ENCODE measurements at places on chromosomes 4 and X.

DNA sequence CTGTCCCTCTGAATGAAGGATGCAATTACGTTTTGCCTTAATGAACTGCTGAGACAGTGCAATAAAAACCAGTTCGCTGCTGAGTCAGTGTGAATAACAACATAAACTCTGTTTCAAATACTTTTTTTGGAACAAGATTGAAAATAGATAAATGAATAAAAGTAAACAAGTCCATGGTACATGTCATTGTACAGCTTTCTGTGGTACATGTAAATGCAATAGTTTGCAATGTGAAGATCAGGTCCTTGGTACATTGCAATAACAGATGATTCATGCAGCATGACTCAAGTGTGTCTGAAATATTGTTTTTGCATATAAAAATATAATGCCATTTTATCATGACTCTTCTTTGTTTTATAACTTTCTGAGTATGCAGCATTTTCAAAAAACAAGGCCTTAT is 193.4 kb upstream of the PACRGL start:
- no peak for DNase-seq

GRCh38 chr4:86935853-86936733 is 1.3 kb downstream of the AFF1 start:
- DNase-seq: peak; percentile 91

DNA sequence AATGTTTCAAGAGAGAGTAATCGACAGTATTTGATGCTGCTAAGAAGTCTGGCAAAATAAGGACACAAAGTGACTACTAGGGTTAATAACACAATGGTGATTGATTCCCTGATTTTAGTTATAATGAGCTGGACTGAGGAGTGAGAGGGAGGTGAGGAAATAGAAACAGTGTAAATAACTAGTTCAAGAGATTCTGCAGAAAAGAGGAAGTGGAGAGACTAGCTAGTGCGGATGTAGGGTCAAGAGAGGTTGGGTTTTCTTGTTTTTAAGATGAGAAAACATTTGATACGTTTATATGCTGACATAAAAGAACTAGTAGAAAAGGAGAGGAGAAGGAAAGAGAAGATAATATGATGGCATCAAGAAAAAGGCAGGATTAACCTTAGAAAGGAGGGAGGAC is 12.2 kb upstream of the TRPC5 start:
- no peak for DNase-seq

GRCh38 chrX:123487236-123487635 is 245.6 kb downstream of the THOC2 start:
- DNase-seq: no peak

- DNase-seq: peak; percentile 26
Measured at GRCh38 chrX:128975745-128976144, 547.5 kb downstream of the SMARCA1 start.

DNA sequence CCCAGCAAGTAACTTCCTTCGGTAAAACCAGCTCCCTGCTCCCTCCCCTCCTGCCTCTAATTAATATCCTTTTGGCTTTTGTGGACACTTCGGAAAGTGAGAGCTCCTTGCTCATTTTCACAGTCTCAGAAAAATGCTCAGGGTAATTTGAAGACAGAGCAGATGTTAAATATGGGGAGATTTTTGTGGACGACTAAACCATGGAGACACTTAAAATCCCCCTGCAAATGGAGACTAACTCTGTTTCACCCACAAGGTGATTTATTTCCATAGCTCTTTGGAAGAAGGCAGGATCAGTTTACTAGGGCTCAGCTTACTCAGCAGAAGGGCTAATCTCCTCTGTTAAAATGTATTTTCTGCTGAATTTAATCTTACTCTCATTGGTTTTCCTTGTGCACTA is 12.2 kb upstream of the AMOT start:
- no peak for DNase-seq

GRCh38 chrX:47628982-47629381 is 748 bp downstream of the CFP start:
- DNase-seq: peak; percentile 18

DNA sequence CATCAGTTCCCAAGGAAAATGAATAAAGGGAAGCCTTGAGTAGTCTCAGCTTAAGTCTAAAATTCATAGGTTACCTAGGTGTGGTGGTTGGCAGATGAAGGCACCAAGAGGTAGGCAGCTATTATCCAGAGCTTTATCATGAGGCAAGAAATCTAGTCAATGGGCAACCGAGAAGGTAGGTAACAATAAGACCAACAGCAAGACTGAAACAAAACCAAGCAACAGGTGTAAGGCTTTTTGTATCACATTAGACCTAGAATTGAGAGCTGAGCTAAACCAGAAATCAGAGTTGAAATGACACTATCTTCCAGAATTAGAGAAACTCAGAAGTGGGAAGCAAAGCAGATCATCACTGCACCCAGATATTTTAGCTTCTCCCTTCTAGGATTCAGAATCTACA is 117.1 kb downstream of the CAMK2D start:
- DNase-seq: no peak

- peak; percentile 88 for DNase-seq
Measured at GRCh38 chr4:112296949-112297880, at the start of gene ALPK1. Gene ALPK1 (plus strand): TSS chr4:112297369.

DNA sequence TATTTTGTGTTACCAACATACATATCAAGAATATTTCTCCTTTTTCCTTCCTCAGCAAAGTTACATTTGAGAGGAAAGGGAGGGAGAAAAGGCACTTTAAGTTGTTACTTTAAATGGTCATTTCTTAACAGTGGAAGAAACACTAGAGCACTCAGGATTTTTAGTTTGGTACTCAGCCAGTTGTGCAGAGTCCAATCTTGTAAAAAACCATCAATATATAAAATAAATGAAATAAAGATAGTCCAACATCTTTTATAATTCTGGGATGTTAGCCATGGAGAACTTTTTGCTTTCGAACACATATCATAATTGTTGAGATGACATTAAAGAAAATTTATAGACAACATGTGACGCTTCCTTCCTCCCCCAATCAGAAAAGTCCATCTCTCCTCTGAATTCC is 253.8 kb downstream of the QDPR start:
- no peak for DNase-seq

DNA sequence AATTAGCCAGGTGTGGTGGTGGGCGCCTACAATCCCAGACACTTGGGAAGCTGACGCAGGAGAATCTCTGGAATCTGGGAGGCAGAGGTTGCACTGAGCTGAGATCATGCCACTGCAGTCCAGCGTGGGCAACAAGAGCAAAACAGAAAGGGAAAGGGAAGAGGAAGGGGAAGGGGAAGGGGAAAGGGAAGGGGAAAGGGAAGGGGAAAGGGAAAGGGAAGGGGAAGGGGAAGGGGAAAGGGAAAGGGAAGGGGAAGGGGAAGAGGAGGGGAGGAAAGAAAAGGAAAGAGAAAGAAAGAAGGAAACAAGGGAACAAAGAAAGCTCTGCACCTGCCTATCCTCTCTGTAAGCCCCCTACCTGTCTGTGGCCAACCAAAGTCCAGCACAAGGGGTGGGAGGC is 35.2 kb downstream of the FAM53A start:
- no peak for DNase-seq

- DNase-seq: no peak
Measured at GRCh38 chr4:121534187-121534586, 153.4 kb upstream of the QRFPR start.

DNA sequence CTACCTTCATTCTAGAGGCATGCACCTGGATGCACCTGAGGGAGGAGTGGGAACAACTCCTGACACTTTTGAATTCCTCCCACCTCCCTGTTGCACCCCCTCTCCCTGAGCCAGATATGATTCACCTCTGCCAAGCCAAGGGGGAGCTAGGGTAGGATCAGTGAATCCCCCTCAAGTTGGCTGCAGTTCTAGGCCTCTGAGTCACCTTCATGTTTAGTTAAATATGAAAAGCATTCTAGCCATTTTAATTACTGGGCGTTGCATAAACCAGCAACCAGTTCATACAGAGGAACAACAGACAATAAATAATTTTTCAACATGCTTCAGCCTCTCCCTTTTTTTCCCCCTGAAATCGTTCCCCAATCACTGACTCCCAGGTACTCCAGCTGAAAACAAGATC is 1440.2 kb downstream of the ADGRL3 start:
- DNase-seq: no peak

DNA sequence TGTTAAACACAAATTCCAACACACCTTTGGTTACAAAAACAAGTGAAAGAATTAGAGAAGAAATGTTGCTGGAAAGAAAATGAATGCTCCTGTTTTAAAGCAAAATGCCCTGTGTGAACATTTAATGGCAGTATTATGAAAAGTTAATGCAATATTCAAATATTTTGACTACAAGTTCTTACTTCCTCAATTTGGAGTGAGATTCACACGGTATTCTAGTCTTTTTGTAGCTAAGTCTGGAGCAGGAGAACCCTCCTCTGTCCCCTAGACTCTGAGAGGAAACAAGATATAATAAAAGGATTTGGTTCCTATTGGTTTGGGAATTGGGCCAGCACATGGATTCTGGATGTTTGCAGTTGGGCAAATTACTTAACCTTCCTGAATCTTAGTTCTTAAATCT is 12.7 kb downstream of the MAD2L1 start:
- no peak for DNase-seq

GRCh38 chrX:18574591-18574990 is 97.3 kb downstream of the RS1 start:
- DNase-seq: no peak

- no peak for DNase-seq
Measured at GRCh38 chrX:123138473-123138872, 45.6 kb upstream of the GRIA3 start.

- DNase-seq: no peak
Measured at GRCh38 chr4:1021386-1022050, 10.1 kb downstream of the FGFRL1 start.

DNA sequence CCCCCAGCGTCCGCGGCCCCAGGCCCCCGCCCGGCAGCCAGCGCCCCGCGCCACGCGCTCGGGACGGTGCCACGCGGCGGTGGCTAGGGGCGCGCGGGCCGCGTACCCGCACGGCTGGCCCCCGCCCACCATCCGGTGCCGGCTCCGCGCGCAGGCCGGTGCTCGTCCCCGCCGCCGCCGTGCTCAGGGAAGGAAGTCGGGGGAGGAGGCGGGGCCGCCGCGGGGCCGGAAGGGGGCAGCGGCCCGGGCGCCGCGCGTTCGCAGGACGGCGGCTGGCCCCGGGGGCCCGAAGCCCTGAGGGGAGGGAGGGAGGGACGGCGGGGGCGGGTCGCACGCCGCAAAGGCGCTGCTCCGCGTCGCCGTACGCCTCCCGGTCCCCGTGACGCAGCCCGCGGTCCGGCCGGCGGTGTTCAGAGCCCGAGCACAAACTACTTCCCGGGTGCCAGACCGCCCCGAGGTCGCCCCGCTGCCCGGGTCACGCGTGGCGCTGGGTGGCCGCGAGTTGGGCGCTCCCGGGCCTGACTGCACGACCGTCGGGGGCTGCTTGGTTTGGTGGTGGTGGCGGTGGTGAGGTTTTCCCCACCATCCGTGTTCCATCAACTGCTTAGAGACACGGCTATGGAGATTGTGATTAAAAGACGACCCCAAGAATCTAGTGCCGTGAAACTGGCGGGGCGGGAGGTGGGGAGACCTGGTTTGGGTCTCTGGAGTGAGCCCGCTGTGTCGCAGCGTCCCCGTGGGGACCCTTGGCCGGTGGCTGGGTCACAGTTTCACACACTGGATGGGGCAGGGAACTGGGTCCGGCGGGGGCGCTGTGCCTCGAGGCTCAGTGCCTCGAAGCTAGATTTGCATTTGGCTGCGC is at the start of gene DCTD:
TSS of gene DCTD (minus strand) at position 205 of the 862 bp plus-strand sequence. CDS start 1,818 bp downstream, outside the sequence.
- peak; percentile 85 for DNase-seq

- no peak for DNase-seq
Measured at GRCh38 chrX:2799369-2799768, 29.4 kb upstream of the GYG2 start.

DNA sequence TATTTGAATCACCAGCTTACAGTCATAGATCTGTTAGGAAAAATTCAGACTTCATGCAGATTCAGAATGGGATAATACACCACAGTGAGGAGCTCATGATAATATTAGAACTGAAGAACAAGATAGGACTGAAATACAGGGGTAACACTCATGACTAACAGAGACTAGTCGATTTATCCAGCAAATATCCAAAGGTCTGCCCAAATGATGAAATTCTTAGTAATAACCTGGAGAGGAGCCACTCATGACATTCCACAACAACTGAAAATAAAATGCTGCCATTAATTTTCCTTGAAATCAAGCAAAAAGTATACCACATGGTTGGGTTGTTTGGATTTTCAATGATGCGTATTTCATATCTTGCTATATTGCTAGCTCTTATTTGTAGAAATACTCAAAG is 903.7 kb upstream of the ADGRL3 start:
- DNase-seq: no peak

- peak; percentile 58 for DNase-seq
Measured at GRCh38 chrX:80876877-80877276, 67.2 kb upstream of the BRWD3 start.

DNA sequence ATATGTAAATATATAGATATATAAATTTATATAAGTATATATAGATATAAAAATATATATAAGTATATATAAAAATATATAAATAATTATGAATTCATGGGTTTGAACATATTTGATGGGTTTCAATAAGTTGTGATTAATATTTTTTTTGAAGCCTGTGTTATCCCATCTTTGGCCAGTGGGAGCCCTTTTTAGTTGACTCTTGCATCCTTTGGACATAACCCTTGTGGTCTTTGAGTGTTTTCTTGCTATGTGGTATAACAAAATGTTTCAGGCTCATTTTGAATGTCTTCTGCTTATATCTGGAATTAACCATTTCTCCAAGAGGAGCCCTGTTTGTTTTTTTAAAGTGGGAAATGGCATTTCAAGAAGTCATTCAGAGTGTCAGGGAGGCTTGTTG is 15.2 kb downstream of the SNX25 start:
- no peak for DNase-seq

- DNase-seq: no peak
Measured at GRCh38 chrX:13716455-13716854, 18.0 kb downstream of the TRAPPC2 start.

GRCh38 chrX:68665502-68665901 is 18.0 kb downstream of the STARD8 start:
- DNase-seq: no peak

GRCh38 chr4:109708435-109708834 is 5.2 kb upstream of the CASP6 start:
- DNase-seq: no peak

GRCh38 chr4:23814587-23814986 is 75.3 kb downstream of the PPARGC1A start:
- DNase-seq: no peak

- DNase-seq: no peak
Measured at GRCh38 chr4:76313547-76313946, 7.0 kb downstream of the STBD1 start.

DNA sequence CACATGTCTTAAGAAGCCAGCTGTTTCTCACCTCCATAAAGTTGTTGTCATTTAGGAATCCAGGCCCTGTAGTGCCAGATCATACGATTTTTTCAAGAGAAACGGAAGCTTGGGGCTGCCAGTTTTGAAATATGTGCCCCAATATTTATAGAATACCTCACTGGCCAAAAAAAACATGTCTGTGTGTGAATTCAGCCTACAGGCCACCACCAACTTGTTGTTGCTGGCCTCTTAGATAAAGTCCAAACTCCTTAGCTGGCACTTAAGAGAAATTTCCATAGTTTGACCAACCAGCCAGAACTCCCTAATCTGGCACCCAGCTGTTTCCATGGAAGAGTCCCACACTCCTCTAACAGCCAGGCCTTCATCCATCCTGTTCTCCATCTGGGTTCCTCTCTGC is 74.1 kb downstream of the WDR19 start:
- no peak for DNase-seq

Data from hematopoietic multipotent progenitor cell treated with erythropoietin and hydrocortisone succinate and interleukin-3 and kit ligand, for 6 days (in vitro differentiated cells).